Hypothalamus (tissue), 51 donors: ENCODE measurements at places on chromosomes 7 and 10.

- DNase-seq, result no peak
Observed at GRCh38 chr10:80136134-80136571, 3.6 kb downstream of the PLAC9 start.

GRCh38 chr7:155377071-155377837, 79.6 kb downstream of the INSIG1 start:
- DNase-seq, result no peak

GRCh38 chr7:94089806-94090205, 85.7 kb upstream of the BET1 start:
- no peak for DNase-seq

- no peak for DNase-seq
Observed at GRCh38 chr10:71094712-71095390, 117.5 kb upstream of the UNC5B start.

DNA sequence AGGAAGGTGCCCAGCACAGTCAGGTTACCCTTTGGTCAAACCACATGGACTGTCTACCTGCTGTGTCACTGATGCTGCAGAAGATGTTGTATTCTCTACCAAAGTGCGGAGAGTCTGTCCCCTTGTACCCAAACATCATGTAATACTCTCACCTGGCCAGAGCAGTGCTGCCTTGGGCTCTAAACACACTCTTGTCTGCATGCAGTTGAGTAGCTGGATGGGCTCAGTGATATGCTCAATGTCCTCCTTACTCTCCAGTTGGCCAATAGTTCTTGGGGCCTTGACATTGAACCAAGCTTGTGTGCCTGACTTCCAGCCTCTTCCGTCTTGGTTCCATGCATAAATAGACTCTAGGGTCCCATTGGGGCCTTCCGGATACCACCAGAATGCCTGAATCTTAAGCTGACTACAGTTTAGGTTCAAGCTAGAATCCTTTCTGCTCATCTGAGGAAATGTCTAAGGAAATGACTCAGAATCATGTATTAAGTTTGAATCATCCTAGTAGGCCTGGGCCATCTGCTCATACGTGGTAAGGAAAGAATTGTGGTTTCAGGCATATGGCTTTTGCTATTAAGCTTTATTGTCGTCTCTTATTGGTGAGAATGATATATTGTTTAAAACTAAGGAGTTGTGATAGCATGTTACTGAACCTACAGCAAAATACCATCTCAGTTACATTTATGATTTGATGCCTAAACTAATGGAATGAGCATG, 118.0 kb downstream of the OTUD1 start:
- DNase-seq, result no peak

DNA sequence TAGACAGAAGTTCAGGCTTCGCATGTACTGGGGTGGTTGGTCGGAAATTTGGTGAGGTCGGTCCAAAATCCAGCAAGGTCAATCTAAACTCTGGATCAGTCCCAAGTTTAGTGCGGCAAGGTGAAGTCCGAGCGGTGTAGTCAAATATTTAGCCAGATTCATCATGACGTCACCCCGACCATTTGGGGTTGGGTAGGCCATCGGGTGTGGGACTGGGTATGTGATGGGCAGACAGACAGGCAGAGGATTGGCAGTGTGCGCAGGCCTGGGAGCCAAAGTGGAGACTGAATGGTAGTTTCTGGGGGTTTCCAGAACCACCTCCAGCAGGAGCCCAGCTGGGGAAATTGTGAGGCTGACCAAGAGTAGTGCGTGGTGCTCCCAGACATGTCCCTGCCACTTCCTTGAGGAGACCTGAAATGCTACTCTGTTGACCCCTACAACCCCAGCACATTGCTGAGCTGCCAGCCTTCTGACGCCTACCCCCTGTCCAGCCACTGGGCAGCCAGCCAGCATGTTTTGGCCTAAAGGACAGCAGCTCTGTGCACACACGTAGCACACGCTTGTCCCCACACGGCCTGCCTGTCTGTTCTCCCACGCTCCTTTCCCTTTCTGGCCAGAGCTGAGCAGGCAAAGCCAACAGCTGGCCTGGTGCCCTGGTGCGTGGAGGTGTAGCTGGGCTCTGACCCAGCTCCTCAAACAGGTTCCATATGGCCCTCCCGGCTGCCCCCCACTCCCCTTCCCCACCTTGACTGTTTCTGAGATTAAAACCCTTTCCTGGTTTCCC, 55.9 kb downstream of the FAM241B start:
- no peak for DNase-seq

- no peak for DNase-seq
Observed at GRCh38 chr7:25967278-25968204, 184.5 kb upstream of the NFE2L3 start.

GRCh38 chr7:29300026-29300480, 105.5 kb downstream of the CHN2 start:
- no peak for DNase-seq

- no peak for DNase-seq
Observed at GRCh38 chr10:7481368-7481765, 70.5 kb upstream of the SFMBT2 start.

GRCh38 chr10:25820874-25821273, 113.2 kb upstream of the MYO3A start:
- no peak for DNase-seq

- DNase-seq, result no peak
Observed at GRCh38 chr7:44098092-44099068, 5.8 kb upstream of the AEBP1 start.

GRCh38 chr10:63699785-63700613, 178.8 kb downstream of the REEP3 start:
- no peak for DNase-seq

- no peak for DNase-seq
Observed at GRCh38 chr10:19651549-19651948, 164.7 kb upstream of the PLXDC2 start.

- no peak for DNase-seq
Observed at GRCh38 chr7:24883622-24884013, 96.4 kb downstream of the OSBPL3 start.

- DNase-seq, result no peak
Observed at GRCh38 chr10:78721231-78721630, 347.5 kb upstream of the ZMIZ1 start.

GRCh38 chr10:63586043-63586442, 64.8 kb downstream of the REEP3 start:
- no peak for DNase-seq

- DNase-seq, result no peak
Observed at GRCh38 chr7:156998988-156999957, 11.2 kb downstream of the MNX1 start.

DNA sequence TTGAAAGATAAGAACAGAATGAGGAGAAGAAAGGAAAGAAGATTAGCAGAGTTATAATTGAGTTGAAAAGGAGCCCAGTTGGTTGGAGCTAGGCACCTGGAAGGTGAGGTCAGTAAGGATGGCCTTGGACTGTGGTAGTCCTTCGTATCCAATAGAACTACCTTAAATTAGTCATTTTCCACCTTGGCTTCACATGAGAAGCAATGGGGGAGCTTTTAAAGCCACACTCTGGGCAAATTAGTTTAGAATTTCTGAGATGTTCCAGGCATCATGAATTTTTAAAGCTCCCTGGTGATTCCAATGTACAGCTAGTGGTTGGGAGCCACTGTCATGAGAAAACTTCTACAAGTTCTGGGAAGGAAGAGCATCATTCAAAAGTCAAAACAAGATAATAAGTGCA, 27.3 kb upstream of the CYP3A5 start:
- no peak for DNase-seq

DNA sequence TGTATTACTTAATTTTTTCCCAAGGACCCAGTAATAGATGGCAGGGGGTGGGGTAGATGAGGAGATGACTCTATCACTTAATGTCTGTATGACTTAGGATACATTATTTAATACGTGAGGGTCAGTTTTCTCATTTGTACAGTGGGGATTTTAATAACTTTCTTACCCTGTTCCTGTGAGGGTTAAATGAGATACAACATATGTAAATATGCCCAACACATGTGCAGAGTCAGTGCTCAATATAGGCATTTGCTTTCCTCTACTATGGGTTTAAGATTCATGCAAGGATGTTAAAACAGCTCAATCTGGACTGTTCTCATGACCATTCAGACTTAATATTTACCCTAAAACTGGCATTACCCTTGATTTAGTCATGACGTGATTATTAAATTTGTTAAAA, 31.2 kb downstream of the ST7 start:
- no peak for DNase-seq

GRCh38 chr7:108360058-108360800, 96.0 kb downstream of the NRCAM start:
- no peak for DNase-seq

- no peak for DNase-seq
Observed at GRCh38 chr10:14009371-14010100, 321.2 kb downstream of the FRMD4A start.

- DNase-seq, result no peak
Observed at GRCh38 chr7:94217766-94218165, 176.9 kb upstream of the COL1A2 start.

DNA sequence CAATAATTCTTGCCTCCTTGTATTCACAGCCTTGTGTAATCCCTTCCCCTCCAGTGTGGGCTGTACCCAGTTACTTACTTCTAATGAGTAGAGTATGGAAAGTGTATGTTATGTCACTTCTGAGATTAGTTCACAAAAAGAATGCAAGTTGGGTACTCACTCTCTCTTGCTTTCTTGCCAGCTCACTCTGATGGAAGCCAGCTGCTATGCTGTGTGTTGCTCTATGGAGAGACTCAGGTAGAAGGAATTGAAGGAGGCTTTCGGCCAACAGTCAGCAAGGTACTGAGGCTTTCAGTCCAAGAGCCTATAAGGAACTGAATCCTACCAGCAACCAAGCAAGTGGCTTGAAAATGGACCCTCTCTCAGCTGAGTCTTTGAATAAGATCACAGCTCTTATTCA, 9.7 kb upstream of the BICC1 start:
- no peak for DNase-seq

DNA sequence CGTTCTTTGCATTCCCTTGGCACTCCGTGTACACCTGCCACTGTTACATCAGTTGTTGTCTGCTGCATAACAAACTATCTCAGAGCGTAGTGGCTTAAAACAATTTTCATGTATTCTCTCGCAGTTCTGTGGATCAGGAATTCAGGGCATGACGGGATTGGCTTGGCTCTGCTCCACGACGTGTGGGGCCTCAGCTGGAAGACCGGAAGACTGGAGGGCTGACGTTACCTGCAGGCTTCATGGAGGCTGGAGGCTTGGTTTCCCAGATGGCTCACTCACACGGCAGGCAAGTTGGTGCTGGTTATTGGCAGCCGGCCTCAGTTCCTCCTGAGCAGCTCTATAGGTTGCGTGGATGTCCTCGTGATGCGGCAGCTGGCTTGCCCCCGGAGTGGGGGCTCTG, 25.5 kb downstream of the NYAP1 start:
- DNase-seq, result no peak

- DNase-seq, result no peak
Observed at GRCh38 chr7:1998146-1998545, 234.6 kb downstream of the MAD1L1 start.

DNA sequence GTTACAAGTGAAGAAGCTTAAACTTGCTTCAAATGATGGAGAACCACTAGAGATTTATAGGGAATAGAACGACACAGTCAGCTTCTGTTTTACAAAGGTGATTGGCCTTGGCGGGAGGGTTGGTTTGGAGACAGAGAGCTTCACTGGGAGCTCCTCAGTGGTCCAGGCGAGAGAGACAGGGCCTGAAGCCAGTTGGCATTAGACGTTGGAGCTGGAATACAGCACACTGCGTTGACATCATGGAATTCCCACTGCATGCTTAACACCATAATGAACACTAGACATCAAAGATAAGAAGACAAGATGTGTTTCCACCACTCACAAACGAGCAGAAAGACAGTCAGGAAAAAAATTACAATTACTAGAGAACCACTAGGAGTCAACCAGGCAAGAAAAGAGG, 67.8 kb downstream of the TBXAS1 start:
- DNase-seq, result no peak

DNA sequence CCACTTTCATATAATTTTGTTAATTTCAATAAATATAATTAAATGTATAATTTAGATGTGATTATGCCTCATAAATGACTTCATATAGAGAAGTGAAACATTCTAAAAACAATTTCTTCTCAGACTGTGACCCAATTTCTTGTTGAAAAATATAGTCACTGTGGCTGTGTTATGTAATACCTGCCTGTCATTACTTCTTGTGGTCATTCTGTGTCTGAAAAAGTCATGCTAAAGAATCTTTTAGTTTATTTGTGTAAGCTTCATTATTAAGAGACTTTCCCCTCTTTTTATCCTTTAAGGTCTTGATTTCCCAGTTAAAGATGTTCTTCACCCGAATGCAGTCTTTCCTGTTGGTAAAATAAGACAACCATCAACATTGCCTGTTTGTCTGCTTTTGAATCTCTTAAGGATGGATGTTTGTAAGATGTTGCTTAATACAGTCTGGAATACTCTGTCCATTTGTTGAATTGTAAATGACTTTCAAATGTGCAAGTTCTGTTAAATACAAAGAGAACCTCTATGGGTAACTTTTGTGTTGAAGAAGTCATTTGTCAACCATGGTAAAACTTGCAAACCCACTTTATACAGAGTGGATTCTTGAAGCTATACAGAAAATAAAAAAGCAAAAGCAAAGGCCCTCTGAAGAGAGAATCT, 16.0 kb downstream of the KAT6B start:
- no peak for DNase-seq

- no peak for DNase-seq
Observed at GRCh38 chr10:70925377-70926225, 37.2 kb upstream of the PCBD1 start.

- DNase-seq, result no peak
Observed at GRCh38 chr10:70837660-70838059, 21.9 kb downstream of the SGPL1 start.

GRCh38 chr7:108178398-108178797, 48.2 kb upstream of the LAMB4 start:
- DNase-seq, result no peak

DNA sequence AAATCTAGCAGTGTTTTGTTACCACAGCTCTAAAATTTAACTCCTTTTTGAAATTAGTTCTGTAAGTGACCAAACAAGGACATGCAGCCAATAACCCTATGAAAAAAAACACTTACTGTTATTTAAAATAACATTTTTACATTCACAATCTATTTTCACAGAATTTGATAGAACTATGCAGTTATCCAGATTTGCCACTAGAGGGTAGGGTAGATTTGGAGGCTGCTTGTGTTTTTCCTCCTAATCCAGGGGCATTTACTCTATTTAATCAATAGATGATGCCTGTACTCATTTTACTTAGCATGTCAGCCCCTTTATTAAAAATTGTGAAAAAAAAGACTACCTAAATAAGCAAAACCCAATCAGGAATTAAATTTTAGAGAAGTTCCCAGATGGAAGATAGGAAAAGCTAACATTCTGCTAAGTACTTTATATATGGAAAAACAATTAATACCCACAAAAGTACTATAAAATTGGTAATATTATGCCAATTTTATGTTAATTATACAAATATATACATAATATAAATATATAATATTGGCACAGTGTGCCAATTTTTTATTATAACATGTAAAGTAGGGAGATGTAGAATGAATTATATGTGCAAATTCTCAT, 18.1 kb upstream of the LIPK start:
- DNase-seq, result no peak
